SW 1271 (cell line): ENCODE measurements at places on chromosomes 6 and 20.
A peak's percentile ranks its signal among the peaks of the same experiment; 100 is the strongest.

DNA sequence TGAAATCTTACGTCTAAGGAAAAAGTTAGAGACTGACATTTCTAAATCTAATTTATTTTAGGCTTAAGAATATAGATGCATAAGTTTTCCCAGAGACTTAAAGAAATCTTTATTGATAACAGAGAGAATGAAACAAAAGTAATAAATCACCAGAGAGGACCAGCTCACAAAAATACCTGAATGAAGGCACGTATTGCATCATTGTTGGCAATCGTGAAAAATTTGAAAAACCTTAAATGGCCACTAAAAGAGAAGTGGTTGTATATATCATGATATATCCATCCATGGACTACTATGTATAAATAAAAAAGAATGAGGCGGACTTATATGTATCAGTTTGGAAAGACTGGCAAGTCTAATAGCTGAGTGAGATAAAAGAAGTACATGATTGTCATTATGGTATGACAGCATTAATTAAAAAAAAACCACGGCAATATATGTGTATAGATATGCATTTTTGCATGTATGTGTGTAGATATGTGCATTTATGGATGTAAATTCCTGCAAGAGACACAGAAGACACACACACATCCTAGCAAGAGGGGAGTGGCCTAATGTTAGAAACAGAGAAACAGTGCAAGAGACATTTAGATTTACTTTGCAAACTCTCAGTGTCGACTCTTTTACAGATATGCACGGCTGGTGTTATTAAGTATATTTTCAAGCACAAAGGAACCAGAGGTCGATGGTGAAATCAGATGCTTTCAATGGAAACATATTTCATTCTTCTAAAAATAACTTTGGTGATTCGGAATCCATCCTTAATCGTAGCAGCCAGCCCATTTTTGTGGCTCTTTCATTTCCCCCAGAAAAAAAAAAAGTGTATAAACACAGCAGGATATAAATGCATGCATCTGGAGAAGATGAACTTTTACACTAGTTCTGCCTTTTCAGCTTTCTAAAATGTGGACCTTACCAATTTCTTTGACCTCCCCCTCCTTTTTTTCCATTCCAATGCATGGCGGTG lies 156.1 kb upstream of the SALL4 start:
- DNase-seq: no peak

DNA sequence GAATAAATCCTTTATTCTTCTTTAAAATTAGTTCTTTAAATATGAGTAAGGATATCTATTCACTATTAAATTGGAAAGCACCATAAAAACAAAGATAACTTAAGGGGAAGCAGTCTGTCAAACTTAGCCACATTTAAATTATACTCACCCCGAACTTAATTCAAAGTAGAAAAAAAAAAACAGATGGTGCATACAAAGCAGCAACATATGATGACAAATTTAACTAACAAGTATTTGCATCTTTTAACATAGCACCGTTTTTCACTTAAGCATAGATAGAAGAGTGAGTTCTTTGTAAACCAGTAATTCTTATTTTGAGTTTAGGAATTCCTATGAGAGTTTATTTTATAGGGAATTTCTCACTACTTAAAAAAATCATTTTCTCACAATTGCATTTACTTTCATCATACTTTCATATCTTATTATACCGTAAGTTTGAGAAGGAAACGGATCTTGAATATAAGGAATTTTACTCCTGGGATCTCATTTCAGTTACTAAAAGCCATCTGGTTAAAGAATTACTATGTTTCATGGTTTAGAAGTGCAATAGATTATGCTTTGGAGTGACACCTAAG lies 828.2 kb upstream of the MAP3K7 start:
- no peak for DNase-seq

DNA sequence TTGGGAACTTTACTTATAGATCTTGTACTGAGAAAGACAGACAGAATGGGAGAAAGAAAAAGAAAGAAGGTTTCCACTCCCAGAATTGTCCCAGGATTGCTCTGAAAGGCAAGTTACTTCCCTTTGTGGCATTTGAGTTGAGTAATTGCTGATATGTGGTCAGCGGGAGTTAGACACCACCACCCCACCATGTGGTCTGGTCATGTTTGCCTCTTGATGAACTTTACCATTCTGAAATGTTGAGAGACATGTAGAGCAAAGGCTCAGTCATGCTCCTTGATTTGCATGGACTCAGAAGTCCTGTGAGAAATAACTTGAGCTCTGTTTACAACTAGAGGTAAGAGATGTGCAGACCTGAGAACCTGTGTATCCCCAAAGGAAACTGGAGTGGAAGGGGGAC lies 17.1 kb downstream of the TCF21 start:
- DNase-seq: no peak

DNA sequence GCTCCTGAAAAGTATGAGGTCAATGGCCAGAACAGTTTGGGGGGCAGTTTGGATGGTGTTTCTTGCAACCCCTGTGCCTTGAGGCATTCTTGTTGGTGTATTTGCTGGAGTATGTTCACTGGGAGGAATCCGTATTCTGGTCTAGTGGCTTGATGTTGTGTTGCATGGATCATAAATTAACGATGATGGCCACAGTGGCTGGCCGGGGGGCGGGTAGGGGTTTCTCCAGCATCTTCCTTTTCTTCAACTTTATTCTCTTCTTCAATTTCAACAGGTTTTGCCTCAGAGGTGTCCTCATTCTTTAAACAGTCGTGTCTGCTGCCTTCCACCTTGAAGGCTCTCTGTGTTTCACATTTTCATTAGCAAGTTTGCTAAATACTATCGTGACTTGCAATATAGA lies 43.0 kb upstream of the THBS2 start:
- no peak for DNase-seq

- DNase-seq: no peak
Observed at GRCh38 chr6:84228198-84228543, 728 bp upstream of the CEP162 start.

DNA sequence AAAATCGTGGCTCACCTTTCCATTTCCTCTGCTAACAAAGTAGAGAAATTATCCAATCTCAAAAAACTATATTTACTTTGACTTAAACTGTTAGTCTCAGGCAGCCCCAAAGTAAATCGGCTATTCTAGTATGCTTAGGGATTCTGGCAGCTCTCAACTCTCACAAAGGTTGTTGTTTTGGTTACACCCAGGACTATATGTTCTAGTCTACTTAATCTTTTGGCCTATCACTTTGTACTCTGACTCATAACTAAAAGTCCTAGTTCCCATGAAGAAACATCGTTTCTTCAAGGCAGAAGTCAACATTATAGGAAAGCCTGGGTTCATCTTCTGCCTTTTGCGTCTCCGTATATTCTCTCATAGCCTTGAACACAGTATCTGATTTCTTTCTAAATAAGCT lies 42.3 kb downstream of the MYLK4 start:
- no peak for DNase-seq

DNA sequence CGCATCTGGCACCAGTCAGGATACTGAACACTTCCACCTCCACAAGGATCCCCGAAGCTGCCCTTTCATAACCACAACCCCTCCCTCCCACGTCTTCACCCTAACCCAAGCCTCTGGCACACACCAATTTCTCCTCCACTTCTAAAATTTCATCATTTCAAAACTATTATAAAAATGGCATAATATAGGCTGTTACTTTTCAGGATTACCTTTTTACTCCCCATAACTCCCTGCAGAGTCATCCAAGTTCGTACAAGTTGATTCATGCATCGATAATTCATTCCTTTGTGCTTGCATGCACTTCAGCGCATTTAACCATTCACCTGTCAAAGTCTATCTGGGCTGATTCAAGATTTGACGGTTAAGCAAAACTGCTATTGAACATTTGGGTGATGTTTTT lies 30.6 kb upstream of the LY86 start:
- no peak for DNase-seq

- DNase-seq: no peak
Observed at GRCh38 chr20:32481311-32482142, 103.6 kb downstream of the NOL4L start.

GRCh38 chr20:57220337-57221145 lies 45.9 kb downstream of the BMP7 start:
- no peak for DNase-seq

GRCh38 chr20:38706509-38706908 lies 17.8 kb upstream of the SLC32A1 start:
- no peak for DNase-seq

GRCh38 chr20:58892932-58893224 lies 40.4 kb downstream of the GNAS start:
- DNase-seq: no peak

GRCh38 chr6:154991207-154991606 lies 3.9 kb upstream of the TIAM2 start:
- no peak for DNase-seq

GRCh38 chr6:161228921-161229591 lies 44.8 kb downstream of the AGPAT4 start:
- no peak for DNase-seq

- DNase-seq: no peak
Observed at GRCh38 chr6:80022803-80023202, 18.4 kb downstream of the TTK start.

DNA sequence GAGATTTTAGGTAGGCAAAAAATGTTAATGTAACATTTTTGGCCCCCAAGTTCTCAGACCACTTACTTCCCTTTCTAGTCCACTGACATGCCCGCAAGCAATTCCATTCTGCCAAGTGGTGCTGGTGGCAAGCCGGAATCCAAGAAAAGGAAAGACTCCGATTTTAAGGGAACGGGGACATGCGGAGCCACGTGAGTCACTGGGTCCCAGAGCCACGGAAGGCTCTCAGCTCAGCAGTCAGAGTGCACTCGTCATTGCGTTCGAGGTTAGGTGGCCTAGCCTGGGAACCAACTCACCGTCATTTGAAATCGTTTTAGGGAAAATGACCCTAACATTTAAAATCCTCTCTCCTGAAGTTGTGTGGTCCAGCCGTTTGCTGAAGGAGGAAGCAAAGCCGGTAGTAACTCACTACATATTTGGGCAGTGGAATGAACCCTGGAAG lies 711 bp upstream of the SIRT5 start:
- DNase-seq: no peak

DNA sequence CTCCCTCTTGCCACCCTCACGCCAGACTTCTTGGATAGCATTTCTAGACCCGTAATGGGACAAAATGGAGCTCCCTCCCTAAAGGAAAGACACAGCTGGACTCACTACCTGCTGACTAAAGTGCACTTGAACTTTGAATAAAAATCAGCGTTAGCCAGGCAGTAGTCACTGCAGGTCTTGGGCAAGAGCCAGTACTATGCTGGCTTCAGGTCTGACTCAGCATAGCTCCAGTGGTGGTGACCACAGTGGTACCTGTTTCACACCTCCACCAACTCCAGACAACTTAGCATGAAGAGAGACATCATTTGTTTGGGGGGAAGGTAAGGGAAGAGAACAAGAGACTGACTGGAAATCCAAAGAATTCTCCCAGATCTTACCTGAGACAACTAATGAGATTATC lies 906.8 kb downstream of the GRIK2 start:
- DNase-seq: no peak

- peak; percentile 11 for DNase-seq
Observed at GRCh38 chr20:41664584-41664983, 46.4 kb upstream of the CHD6 start.

GRCh38 chr20:22004946-22005345 lies 299.5 kb downstream of the PAX1 start:
- DNase-seq: no peak

- DNase-seq: peak; percentile 33
Observed at GRCh38 chr6:28980852-28981430, 24.2 kb downstream of the ZNF311 start.

DNA sequence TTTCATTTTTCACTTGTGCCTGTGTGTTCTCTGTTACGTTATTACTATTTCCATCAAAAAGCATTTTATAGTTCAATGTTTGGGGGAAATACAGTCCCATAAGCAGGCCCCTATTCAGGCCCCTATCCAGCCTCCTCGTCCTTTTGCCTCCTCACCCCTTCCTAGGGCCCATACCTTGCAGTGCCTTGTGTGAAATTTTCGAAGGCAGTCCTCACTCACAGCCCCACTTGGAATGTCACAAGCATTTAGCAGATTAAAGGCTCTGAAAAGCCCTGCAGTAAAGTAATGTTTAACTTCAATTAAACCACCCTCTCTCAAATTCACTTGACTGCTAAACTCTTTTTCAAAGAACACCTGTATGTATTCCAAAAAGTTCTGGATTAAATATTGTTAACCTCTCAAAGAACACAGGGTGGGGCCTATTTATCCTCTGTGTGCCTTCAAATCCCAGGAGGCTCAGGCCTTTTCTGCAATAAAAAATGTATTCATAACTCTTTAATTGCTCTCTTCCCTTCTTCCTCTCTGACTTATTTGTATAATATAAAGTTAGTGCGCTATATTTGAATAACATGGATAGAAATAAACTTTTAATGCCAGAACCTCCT lies 202.5 kb downstream of the FOXA2 start:
- DNase-seq: no peak

DNA sequence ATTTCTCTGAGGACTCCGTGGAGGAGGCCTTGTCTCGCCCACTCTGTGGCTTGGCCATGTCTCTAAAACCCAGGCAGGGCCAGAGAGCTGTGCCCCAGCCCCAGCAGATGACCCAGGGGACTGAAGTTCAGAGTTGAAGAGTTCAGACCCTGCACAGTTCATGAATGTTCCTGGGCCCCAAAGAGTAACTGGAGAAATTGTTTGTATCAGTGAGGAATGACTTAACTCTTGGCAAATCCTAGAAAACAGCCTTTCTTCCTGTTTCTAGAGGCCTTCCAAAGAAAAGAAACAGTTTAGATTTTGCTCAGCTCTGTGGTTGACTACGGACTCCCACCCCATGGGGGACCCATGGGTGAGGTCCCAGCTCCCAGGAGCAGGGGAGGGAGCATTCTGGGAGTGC lies 62.1 kb upstream of the EYA2 start:
- DNase-seq: no peak

GRCh38 chr6:121657972-121658371 lies 222.5 kb downstream of the GJA1 start:
- DNase-seq: no peak

- DNase-seq: no peak
Observed at GRCh38 chr6:154791556-154792317, 58.5 kb downstream of the SCAF8 start.

DNA sequence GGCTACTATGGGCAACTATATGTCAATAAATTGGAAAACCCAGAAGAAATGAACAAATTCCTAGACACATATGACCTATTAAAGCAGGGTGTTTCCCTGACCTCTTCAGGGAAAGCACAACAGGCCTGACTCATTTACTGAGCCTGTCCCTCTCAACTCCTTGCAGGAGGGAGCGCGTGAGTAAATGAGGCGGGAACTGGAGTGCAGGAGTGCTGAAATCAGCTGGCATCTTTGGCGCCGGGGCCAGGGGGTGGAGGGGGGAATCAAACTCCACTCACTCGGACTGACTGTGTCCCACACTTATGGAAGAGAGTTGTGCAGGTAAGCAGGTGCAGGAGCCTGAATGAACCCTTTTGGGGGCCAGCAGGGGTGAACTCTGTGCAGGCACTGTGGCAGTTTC lies 671.2 kb upstream of the PTCHD4 start:
- no peak for DNase-seq

- DNase-seq: no peak
Observed at GRCh38 chr20:36908603-36909002, 32.7 kb downstream of the TLDC2 start.

GRCh38 chr6:90294008-90294511 lies 2.6 kb downstream of the BACH2 start:
- DNase-seq: no peak
